ENCODE measurements at places on chromosomes 6 and 20.

- DNase-seq, result peak; percentile 60
Observed at GRCh38 chr6:28161410-28162079, 19.9 kb downstream of the ZKSCAN8 start.

GRCh38 chr6:153511896-153512496 lies 380.9 kb upstream of the RGS17 start:
- DNase-seq, result no peak

- DNase-seq, result no peak
Observed at GRCh38 chr6:167394339-167394738, 69.5 kb downstream of the TTLL2 start.

- no peak for DNase-seq
Observed at GRCh38 chr6:87661016-87661415, 41.0 kb downstream of the AKIRIN2 start.

DNA sequence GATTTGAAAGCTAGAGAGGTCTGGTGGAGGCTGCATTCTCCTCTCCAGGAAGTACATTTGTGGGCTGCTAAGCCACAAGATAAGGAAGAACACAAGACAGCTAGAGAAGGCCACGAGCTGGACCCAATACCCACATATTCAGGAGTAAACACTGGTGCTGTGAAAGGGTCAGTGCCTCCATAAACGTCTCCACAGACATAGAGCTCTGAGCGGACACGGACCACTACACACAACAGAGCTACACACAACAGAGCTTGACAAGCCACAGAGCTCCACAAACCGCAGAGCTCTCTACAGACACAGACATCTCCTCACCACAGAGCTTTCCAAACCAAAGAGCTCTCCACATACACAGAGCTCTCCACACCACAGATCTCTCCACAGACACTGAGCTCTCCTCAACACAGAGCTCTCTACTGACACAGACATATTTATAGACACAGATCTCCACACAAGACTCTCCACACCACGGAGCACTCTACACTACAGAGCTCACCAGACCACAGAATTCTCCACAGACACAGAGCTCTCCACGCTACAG lies 51.9 kb downstream of the ERMARD start:
- no peak for DNase-seq

- DNase-seq, result no peak
Observed at GRCh38 chr20:61303675-61304074, 51.6 kb downstream of the CDH4 start.

DNA sequence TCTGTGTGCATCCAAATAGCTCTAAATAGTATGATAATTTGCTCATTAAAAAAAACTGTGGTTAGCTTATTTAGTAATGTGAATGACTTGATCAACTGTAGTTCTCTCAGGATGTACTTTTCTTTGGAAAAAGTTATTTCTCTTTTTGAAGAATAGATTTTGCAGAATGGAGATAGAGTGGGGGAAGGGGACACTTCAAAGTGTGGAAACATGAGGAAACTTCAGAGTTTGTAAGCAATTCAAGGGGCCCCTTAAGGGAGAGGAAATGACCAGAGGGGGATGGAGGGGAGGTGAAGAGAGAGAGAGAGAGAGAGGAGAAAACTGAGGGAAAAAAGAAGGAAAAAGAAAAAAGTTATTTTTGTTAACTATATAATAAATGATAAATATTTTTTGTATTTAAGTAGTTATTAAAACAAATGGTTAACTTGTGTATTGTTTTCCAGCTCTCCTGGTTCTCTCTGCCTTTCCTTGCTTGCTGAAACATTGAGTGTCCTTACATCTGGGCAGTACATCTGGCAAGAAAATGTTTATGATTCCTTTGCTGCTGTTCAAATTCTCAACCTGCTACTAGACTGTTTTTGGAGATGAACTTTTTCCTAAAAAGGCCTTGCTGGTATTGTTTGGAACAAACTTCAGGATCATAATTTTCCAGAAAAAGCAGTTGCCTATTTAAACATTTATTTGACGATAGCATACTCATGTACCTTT lies 497.5 kb upstream of the CITED2 start:
- no peak for DNase-seq

DNA sequence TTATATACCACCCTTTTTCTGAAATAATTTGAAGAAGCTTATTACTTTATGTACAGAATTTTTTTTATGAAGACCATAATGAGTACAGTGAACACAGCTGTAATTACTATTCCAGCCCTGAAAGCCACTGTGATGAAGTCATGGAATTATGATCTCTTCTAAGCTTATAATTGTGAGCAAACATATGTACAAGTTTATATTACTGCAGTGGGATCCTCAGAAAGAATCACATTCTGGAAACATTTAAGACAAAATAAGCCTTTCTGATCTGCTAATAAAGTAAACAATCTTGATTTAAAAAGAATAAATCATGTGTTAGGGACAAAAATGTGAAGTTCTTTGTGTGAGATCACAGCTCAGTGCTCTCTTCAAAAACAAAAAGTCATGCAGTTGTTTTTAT lies 560.4 kb downstream of the CD109 start:
- no peak for DNase-seq

- no peak for DNase-seq
Observed at GRCh38 chr6:39193201-39193791, 36.0 kb downstream of the KCNK5 start.

- DNase-seq, result no peak
Observed at GRCh38 chr6:16475494-16475781, 237.1 kb downstream of the GMPR start.

GRCh38 chr6:52558266-52559000 lies 18.4 kb downstream of the TRAM2 start:
- DNase-seq, result no peak

GRCh38 chr6:90297115-90297866 lies 648 bp upstream of the BACH2 start:
- no peak for DNase-seq

DNA sequence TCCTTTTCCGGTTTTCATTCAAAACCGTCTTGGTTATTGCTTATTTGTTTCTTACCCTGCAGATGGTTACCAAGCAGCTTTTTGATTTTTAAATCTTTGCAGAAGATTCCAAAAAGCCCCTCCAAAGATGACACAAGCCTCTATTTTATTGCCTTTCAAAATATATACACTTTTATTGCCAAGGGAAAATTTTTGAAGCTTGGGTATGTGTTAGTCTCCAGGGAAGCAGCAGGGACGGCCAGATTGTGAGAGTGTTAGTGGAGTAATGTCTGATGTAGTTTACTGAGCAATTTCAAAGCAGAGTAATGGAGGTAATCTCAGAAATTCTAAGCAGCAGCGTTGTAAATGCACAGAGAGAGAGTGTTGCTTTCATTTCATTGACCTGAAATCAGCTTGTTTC lies 193.8 kb downstream of the FARS2 start:
- no peak for DNase-seq

GRCh38 chr6:67458265-67458664 lies 1176.8 kb upstream of the ADGRB3 start:
- DNase-seq, result no peak

DNA sequence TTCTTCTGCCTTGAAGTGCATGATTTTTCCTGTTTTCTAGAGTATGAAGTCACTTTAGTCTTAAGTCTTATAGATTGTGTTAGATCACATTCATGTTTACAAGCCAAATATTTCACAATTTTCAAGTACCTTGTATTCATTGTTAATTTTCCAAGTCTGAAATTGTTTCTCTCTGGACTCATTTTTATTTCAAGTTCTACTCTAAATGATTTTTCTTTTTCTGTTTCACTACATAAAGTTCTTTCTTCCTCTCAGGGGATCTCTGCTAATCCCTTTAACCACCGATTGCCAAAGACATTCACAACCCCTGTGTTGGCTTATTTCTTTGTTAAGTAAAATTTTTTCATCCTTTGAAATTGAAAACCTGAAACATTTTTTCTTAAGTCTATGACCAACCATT lies 805.7 kb downstream of the KIF16B start:
- no peak for DNase-seq

All from nucleus accumbens (tissue), 56 donors.